ENCODE measurements at places on chromosomes 6 and 20.

DNA sequence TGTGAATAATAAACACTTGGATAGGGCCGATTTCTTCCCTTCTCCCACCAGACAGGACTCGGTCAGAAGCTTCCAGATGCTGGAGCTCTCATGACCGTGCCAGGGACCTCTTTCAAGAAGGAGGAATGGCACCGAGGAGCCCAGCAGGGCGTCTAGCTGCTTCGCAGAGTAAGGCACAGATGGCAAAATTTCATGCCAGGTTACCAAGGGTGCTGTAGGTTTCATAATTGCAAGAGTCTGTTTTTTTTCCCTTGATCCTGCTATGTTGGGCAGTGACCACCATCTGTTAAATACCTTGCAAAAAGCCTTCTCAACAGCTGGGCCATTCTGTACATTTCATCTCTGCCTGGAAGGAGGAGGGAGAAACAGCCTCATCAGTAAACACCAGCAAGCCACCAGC is 111.8 kb downstream of the EDN3 start:
- no peak for DNase-seq

GRCh38 chr6:22364306-22364705 is 67.5 kb upstream of the PRL start:
- no peak for DNase-seq

GRCh38 chr6:54690596-54690995 is 156.0 kb upstream of the FAM83B start:
- no peak for DNase-seq

DNA sequence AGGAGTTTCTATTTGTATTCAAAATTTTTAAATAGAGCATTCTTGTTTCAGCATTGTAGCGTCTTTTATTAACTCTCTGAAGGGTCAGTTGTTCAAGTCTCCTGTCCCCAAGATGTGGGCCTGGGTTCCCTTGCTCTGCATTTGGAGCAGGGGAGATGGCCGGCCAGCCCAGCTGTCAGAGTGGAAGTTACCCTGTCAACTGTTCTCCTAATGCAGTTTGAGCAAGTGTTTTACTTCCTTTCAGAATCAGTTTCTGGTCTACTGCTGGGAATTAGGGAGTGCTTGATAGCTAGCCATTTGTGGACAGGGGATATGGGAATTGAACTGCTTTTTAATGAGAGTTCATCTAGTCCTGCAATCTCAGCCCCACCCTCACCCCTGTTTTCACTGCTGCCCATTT is 116.6 kb downstream of the QKI start:
- no peak for DNase-seq

- peak; percentile 1 for DNase-seq
Observed at GRCh38 chr6:144675231-144675861, 390.2 kb downstream of the UTRN start.

GRCh38 chr6:118509009-118509617 is 39.0 kb upstream of the PLN start:
- DNase-seq, result peak; percentile 54

GRCh38 chr6:33192105-33192646 is at the start of gene COL11A2:
COL11A2 (minus strand) TSS chr6:33192467; CDS start chr6:33192240, 227 bp downstream.
- DNase-seq, result no peak

DNA sequence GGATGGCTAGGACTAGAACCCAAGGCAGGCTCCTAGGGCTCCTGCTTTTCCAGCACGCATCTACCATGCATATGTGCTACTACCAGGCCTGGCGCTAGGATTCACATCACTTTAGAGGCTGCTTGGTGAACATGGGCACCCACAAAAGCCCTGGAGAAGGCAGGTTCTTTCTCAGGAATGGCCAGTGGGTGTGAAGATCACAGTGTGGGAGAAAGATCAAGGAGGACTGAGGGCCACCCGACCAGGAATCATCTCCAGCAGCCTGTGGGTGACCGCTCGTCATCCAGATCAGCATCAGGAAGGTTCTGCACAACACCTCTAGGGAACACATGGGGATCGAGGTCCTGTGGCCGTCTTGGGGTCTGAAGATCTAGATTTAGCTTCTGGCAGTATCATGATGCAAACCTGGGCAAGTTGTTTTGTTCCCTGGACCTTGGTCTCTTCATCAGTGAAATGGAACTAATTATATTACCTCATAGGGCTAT is 27.3 kb downstream of the SRSF3 start:
- DNase-seq, result no peak

GRCh38 chr6:75349262-75349984 is 64.8 kb upstream of the TMEM30A start:
- no peak for DNase-seq

- no peak for DNase-seq
Observed at GRCh38 chr6:37794825-37795224, 24.7 kb upstream of the ZFAND3 start.

GRCh38 chr6:87251225-87251624 is 71.2 kb upstream of the SMIM8 start:
- DNase-seq, result no peak

DNA sequence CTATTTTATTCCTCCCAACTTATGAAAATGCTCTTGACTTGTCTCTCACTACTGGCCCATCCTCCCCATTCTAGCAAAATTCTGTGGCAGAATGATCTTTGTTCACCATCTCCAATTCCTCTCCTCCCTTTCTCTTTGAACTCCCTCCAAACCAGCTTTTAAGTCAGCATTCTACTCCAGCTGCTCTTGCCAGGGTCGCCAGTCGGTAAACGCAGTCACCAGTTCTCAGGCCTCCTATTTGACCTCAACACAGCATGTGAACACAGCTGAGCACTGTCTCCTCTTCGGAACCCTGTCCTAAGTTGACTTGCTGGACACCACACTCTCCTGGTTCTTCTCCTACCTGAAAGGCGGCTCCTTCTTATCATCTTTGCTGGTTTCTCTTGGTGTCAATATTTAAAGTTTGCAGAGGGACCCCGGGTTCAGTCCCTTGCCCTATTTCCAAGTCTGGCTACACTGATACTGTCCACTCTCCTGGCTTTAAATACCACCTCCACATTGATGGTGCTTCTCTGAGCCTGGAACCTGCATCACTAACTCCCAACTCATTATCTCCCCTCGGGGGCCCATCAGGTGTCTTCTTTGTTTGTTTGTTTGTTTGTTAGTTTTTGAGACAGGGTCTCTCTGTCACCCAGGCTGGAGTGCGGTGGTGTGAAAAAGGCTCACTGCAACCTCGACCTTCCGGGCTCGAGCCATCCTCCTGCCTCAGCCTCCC is 27.4 kb downstream of the GDAP1L1 start:
- DNase-seq, result no peak

GRCh38 chr6:133873538-133873937 is 15.4 kb upstream of the TCF21 start:
- no peak for DNase-seq

GRCh38 chr20:60008130-60008808 is 50.0 kb downstream of the CDH26 start:
- DNase-seq, result no peak
